HuH-7.5 (cell line): ENCODE measurements at places on chromosomes 2 and 18.

DNA sequence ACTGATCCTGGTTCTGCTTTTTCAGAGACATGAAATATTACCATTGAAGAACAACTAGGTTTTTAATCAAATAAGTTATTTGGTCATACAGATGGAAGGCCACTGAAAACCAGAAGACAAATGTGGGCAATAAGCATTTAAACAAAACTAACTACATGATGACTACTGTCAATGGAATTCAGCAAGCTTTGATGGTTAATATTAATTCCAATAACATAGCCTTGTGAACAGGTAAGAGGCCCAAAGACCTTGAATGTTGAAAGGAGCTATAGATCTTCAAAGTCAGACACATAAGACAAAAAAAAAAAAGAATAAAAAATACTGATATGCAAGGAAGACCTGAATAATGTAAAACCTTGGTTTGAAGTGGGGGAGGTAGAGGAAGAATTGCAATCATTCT lies 1955.6 kb upstream of the CELF4 start:
- no peak for DNase-seq

GRCh38 chr2:82411071-82411470 lies 2048.0 kb downstream of the SUCLG1 start:
- DNase-seq: no peak

- DNase-seq: no peak
Measured at GRCh38 chr2:19837235-19837766, 64.5 kb downstream of the TTC32 start.

DNA sequence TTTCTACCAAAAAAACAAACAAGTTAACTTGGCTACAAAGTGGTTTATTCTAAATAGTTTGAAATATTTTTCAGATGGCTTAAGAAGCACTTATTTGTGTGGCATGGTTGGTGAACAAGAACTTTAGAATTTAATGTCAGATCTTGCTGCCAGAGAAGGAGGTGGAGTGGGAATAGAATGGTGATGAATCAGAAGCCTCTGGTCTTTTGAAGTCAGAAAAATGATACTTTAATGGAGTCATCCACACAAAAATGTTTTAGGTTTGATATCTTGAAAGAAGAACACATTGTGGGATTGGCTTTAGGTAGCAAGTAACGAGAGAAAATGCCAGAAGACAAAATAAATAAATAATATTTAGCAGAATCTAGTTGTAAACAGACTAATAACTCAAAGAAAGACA lies 243.1 kb upstream of the FANCL start:
- no peak for DNase-seq

DNA sequence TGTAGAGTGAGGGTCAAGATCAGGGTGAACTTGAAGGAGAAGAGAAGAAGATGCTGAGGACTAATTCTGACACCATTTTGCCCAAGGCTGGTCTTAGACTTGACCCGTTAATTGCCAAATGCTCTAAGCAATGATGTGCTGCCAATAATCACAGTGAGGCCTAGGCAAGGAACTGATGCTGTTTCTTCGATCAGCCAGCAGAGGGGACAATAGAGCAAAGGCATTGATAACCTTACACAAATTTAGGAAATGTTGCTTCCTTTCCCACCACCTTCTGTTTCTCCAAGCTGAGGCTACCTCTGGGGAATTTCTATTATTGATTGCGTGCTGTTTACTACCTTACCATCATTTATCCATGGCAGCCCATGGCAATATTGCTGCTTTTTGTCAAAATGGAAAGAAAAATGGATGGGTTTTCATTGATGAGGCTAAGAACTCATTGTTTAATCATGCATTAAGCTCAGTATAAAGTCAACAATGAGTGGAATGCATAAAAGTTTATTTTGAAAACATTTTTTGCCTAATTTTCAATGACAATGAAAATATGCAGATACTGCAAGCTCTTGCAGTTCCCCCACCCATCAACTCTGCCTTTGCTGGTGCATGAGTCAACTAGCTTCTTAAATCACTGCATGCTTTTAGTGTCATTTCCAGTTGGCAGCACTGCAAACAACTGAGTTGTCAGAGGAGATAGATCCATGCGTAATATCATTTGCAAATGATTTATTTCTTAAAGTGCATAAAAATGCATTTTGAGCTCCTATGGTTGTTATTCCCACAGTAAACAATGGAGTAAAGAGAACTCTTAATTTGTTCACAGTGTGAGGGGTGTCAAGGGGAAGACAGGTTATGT lies 116.4 kb upstream of the NYAP2 start:
- DNase-seq: peak; percentile 9

DNA sequence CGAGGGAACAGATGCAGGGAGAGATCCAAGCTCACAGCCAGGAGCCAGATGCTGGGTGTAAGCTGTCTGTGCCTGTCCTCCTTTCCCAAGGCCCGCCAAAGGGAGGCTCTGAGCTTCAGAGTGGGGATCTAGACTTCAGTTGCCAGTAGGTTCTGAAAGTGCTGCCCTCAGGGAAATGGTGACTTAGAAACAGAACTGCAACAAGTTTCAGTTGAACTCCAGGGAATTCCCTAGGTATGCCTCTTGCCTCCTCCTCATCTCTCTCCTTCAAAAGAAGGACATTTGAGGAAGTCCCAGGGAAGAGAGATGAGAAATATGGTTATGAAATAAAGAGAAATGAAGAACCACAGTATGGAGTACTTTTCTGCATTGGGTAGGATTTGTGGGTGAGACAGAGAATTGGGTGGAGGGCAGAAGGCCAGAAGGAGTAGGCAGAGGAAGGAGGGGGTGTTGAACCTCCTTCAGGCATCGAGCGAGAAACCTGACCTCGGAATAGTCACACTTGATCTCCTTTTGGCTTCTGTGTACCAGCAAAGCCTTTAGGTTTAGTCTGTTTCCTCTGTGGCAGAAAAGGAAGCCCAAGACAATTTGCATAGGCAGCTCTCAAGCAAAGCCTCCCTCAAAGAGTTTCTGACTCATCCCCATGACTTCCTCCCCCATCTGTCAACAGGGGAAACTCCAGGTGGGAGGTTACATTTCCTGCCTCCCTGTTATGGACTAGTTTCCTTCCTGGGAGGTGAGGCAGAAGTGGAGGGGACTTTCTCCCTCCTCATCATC lies 45.7 kb downstream of the QPCT start:
- DNase-seq: peak; percentile 7

DNA sequence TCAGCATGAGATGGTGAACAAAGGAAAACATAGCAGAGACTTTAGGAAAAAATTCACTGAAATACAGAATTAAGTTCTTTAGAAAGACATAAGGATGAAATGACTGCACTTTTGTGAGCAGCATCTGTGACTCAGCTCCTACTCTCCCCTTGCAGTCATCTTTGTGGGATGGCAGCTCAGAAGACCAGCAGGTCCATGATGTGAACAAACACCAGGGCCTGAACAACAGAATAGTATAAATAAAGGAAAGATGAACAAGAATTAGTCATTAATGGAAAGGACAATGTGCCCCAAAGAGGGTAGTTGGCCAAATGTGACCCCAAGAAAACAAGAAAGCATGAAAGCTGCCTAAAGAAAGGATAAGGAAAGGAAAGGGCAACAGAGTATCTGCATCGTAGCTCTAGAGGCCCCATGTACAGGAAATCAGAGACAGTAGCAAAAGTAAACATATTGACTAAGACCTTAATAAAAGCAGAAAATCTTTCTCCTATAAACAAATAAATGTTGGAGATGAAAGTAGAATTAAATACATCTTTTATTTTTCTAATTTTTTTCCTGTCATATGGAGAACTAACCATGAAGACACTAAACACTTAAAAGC lies 318.0 kb downstream of the ZEB2 start:
- DNase-seq: no peak

DNA sequence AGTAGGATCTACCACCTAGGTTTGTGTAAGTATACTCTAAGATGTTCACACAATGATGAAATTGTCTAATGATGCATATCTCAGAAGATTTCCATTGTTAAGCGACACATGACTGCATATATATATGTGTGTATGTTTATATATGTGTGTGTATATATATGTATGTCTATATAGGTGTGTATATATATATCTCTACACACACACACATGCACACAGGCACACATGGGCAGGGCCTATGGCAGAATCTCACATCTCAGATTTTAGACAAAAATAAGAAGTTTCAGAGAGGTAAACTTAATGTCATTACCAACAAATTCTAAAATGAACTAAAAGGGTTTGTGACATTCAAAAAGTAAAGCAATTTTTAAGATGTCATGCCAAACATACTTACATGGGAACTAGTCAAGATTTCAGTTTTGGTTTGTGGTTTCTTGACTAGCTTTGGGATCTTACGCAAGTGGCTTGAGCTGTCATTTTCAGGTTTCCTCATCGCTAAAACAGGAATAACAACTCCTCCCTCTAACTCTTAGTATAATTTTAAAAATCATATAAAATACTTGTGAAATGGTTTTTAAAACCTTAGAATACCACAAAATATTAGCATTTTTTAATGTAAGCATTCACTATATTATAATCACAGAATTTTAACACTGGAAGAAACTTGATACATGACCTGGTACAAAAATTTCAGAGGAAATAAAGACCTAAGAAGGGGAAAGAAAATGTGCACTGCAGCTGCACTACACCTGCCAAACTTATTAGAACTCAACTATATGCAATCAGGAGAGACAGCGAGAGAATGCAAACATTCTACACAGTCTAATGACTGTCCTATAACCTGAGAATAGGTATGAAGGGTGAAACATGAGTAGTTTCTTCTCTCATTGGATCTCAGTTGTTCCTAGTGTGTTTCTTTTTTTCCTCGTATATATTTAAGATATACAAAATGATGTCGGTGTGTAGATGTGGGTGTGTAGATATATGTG lies 75.7 kb downstream of the TTC21B start:
- DNase-seq: no peak

GRCh38 chr2:167592441-167592840 lies 655.0 kb downstream of the STK39 start:
- DNase-seq: no peak

DNA sequence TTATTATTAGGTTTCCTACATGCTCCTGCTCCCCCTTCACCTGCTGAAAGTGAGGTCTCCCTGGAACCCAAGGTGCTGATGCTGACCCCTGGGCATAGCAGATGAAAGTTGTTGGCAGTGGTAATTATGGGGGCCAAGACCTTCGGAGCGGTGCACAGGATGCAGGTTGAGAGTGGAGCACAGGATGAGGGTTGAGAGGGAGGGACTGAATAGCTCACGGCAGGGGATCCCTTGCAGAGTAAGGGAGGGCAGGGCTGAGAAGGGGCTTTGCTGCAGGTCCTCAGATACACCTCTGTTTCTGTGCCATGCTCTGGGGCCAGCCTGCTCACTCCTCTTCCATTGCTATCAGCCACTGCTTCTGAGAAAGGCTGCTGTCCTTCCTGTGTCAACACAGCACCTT lies 163.3 kb downstream of the FHOD3 start:
- no peak for DNase-seq

GRCh38 chr18:9019135-9019534 lies 83.4 kb upstream of the NDUFV2 start:
- DNase-seq: no peak

DNA sequence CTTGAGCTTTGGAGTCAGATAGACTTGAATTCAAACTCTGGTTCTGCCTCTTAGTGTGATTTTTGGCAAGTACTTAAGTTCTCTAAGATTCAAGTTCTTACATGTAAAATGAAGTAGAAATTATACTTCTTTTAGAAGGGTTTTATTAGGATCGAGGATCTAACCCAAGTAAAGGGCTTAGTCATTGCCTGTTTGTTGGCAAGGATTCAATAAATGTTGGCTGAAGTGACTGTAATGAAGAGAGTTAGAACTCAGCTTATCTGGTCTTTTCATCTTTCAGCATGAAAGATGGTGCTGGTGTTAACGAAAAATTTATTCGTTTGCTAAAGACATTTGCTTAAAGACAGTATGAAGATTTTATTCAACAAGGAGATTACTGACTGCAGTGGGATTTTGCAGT lies 315.9 kb upstream of the THUMPD2 start:
- DNase-seq: no peak

- no peak for DNase-seq
Measured at GRCh38 chr2:196718419-196719109, 79.0 kb downstream of the CCDC150 start.

- DNase-seq: no peak
Measured at GRCh38 chr2:24163601-24164000, 11.3 kb upstream of the FAM228A start.

GRCh38 chr2:130377491-130377890 lies 21.6 kb downstream of the PTPN18 start:
- DNase-seq: no peak

DNA sequence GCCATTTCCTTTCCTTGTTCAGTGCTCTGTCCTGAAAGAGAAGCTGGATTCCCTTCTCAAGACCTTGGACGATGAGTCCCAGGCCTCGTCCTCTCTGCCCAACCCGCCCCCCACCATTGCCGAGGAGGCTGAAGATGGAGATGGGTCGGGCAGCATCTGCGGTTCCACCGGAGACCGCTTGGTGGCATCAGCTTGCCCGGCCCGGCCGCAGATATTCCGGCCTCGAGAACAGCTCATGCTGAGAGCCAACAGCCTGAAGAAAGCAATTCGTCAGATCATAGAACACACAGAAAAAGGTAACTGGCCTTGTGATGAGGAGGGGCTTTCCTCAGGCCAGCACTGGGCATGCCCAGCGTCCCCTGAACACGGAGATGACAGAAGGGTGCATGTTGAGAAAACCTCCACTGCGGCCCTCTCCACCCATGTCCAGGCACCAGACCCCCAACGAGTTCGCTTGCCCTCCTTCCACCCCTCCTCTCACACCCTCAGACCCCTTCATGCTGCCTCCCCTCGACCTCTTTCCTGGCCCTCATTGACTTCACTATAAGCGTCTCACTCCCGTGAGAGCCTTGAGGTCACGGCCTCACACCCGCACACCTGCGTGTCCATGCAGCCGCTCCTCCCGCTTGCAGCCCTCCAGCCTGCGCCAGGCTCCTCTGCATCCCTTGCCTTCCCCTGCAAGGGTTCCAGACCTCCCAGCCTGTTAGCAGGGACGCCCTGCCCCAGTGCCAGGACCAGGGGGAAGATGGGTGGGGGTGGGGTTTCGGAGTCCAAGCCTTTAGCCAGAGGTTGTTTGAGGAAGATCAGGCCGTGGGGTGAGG lies 95.0 kb downstream of the DGKD start:
- peak; percentile 52 for DNase-seq

DNA sequence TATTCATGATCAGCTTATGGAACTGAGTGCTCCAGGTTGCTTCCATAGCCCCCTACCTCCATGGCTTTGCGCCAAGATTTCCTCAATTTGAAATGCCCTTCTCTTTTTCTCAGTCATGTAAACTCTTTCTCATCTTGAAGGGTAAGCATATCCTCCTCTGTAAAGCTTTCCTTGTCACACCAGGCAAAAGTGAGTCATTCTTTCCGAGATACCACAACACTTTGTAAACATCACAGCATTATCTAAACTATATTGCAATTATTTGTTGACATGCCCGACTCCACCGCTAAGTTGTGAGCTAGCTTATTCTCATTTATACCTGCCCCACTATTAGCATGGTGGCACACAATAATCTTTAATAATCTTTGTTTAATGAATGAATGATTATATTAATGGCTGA lies 419.5 kb upstream of the CHST9 start:
- no peak for DNase-seq

- no peak for DNase-seq
Measured at GRCh38 chr2:24659862-24660261, 133.3 kb downstream of the PTRHD1 start.

GRCh38 chr2:13091455-13091854 lies 374.7 kb downstream of the TRIB2 start:
- DNase-seq: no peak
